ENCODE measurements at places on chromosomes 3 and 15.

- DNase-seq, result no peak
Observed at GRCh38 chr3:73746623-73747022, 121.9 kb upstream of the PDZRN3 start.

DNA sequence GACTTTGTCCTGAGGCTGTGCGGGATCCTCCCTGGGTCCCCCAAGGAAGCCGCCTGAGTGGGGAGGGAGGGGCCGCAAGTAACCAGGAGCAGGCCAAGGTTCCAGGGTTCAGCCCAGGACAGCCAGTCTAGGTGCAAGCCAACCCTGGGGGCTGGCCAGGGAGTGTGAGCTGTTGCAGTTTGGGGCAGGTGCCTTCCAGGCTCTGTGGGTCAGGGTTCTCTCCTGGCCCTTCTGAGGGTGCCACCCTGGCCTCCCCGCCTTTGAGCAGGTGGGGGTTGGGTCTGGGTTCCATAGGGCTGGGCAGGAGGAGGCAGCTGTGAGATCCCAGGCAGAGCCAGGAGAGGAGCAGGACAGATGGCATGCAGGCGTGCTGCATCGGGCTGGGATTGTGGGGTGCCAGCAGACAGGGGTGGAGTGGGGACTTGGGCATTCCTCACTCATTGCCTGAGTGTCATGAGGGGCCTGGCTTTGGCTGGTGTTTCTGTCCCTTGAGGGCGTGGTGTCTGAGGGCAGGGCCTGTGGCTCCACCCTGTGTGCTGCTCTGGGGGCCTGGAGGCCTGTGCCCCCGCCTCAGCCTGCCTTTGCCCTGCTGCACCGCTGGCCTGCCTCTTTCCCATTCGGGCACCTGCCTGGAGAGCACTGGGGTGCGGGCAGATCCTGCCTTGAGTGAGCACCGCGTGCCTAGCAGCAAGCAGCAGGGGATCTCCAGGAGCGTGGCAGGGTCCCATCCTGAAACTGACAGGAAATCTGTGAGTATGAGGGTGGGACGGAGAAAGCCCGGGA lies 18.4 kb downstream of the KLF13 start:
- no peak for DNase-seq

GRCh38 chr15:62999178-62999577 lies 43.4 kb upstream of the TPM1 start:
- DNase-seq, result no peak

- no peak for DNase-seq
Observed at GRCh38 chr3:30513374-30514152, 92.8 kb upstream of the TGFBR2 start.

- no peak for DNase-seq
Observed at GRCh38 chr3:132404276-132404675, 13.0 kb upstream of the DNAJC13 start.

DNA sequence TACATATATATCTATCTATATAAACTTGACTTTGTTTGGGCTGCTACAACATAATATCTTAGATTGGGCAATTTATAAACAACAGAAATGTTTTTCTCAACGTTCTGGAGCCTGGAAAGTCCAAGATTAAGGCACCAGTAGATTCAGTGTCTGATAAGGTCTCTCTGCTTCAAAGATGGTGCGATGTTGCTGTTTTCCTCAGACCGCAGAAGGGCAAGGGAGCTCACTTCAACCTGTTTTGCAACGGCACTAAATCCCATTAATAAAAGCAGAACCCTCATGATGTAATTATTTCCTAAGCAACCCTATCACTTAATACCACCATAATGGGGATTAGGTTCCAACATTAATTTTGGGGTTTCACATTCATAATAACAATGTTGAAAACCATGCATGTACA lies 1134.8 kb downstream of the NSUN3 start:
- no peak for DNase-seq

- DNase-seq, result no peak
Observed at GRCh38 chr15:99546441-99547100, 19.2 kb upstream of the MEF2A start.

GRCh38 chr3:108985844-108986243 lies 32.2 kb upstream of the GUCA1C start:
- no peak for DNase-seq

- no peak for DNase-seq
Observed at GRCh38 chr3:152499791-152500385, 231.2 kb downstream of the MBNL1 start.

All from stimulated activated CD4-positive, alpha-beta T cell treated with anti-CD3 and anti-CD28 coated beads, Interleukin-12 subunit alpha, Interleukin-12 subunit beta, amount 100 ng/mL, for 48 hours (primary cell).